ENCODE measurements at places on chromosomes 2 and 18.

DNA sequence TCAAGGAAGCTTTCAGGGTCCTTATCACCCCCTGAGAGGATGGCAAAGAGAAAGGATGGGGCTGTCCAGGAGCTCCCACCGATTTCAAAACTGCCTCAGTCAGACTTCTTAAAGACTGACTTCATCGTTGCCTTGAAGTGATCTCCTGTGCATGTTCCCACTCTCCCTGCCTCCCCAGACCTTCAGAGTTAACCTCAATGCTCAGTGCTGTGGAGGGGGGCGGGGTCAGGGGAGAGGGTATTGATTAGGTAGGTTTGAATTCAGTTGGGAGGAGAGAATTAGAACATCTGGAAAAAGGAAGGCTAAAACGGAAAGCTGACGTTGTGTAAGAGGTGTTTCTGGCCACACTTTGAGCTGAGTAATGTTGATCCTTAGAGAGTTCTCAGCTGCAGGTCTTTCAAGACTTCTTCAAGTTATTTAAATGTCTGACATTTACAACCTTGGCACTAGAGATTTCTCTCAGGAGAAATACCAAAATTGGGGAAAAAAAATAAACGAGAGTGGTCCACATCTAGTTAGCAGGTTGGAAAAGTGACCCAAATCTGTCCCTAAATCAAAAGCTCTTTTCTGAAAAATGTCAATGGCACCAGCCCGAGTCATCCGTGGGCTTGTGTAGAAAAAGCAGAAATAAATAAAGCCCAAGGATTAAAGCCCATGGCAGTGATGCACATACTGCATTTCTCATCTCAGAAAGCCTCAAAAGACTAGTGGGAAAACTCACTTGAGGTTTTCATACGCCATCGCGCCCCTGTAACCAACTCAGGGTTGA, 134.7 kb upstream of the EPAS1 start:
- no peak for DNase-seq

DNA sequence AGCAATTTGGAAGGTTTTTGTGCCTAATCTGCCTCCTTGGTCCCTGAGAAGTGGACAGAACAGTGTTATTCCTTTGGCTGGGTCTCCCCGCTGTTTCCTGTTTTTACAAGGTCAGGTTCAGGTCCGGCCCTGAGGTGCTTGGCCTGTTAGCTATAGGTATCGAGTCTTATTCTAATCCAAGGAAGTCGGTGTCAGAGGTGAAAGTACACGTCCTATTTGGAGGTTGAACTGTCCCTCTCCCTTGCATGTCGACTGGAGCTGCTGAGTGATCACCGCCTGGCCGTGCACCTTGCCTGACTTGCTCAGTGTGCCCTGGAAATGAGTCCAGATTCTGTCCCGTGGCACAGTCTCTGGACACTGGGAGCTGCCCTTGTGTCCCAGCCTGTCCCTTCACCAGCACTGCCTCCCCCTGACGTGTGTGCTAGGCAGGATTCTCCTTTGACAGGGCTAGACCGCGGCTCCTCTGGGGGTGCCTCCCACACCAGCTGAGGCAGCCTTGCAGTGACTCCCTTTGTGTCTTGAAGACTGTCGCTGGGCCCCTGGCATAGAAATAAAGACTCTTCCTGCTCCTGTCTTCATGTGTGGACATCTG, 65.7 kb upstream of the RBM44 start:
- DNase-seq = no peak

DNA sequence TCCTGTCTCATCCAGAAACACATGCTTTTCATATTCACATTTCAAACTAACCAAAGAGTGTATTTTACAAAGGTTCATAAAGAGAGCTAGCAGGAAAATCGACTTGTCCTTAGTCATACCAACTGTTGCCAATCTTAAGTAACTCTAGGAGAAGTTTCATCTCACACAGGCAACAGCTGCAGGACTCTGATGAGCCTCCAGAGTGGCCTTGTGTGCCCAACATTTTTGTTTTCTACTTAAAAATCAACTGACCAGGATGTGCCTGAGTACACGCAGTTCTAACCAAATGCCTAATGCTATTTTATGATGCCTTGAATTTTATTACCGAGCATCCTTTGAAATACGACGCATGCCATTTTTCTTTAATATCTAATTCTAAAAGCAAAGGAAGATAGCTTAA, 595.9 kb upstream of the LRRTM4 start:
- DNase-seq = no peak

- DNase-seq = no peak
Observed at GRCh38 chr18:79962311-79962710, 2.1 kb upstream of the HSBP1L1 start.

- no peak for DNase-seq
Observed at GRCh38 chr2:118698564-118698963, 148.9 kb downstream of the EN1 start.

DNA sequence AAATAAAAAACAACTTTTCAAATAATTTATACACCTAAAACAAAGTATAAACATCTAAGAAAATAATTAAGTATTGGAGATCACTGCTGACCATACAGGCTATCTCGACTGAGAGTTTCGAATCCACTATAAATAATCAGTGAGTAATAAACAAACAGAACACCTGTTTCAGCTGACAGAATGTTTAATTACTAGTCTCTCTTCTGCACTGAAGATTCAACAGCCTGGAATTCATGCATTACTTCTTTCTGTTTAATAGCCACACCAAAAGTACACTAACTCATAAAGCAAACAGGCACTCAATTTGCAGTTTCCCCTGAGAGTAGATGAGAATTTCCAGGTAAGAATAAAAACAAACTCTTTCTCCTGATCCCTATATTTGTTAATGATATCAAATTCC, 138.5 kb downstream of the RBMS1 start:
- no peak for DNase-seq

DNA sequence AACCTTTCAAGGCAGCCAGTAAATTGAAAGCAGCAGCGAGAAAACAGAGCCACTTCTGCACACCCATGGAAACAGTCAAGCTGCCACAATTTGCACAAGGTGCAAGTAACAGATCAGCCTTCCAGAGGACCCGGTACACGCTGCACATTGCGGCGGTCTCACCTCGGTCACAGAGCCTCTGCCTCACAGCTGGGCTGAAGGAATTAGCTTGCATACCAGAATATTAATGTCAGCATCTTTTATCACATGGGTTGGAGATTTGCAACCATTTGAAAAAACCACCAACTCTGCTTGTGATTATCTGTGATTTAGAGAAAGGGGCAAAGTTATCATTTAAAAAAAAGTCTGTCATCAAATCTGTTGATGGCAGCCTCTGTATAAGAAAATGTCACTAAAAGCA, 330.5 kb upstream of the TCF4 start:
- DNase-seq = no peak

- no peak for DNase-seq
Observed at GRCh38 chr18:24460388-24460787, at the start of gene HRH4. Gene HRH4 (plus strand): TSS chr18:24460637. CDS start chr18:24460729, 92 bp downstream.

GRCh38 chr18:8791171-8791651, 85.9 kb downstream of the MTCL1 start:
- DNase-seq = no peak

GRCh38 chr18:23245461-23245860, 110.2 kb downstream of the CABLES1 start:
- DNase-seq = no peak

DNA sequence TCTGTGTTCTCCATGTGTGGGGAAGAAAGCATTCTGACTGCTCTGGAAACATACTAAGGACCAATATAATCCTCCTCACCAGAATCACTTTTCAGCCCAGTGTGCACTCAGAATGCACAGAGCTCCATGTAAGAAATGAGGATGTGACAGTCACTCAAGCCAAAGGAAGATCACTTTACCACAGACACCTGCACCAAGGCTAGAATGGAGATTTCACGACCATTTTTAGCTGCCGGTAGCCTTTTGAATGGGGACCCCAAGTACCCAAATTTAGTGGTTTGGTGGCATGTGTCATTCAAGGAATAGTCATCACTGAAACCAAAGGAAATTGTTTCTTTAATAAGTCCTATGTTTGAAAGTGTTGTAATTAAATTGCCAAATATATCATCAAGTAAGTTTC, 613.2 kb upstream of the ACVR2A start:
- DNase-seq = no peak

DNA sequence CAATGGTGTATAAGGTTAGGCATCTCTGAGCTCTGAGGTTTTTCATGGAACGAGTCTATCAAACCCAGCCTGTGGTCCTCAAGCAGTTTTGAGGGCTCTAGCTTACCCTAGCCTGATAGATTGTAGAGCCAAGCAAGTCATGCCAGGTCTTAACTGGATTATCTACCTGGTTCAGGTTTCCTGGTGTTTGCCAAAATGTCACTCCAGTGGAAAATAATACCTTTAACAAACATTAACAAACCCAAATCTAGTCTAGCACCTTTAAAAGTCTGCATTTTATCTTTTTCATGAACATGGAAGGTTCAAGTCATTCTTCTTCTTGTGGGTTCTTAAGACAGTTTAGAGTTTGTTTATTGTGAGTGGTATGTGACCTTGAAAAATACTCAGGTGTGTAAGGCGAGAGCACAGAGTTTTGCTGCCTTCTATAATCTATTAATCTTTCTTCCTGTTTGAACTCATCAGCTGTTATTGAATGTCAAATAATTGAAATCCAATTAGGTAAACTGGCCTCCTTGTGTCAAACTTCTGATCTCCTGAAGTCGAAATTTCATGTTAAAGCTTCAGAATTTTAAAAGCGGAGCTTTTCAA, 13.4 kb upstream of the ADGRF3 start:
- DNase-seq = no peak

GRCh38 chr2:27223416-27223815, 6.2 kb downstream of the CAD start:
- DNase-seq = no peak

DNA sequence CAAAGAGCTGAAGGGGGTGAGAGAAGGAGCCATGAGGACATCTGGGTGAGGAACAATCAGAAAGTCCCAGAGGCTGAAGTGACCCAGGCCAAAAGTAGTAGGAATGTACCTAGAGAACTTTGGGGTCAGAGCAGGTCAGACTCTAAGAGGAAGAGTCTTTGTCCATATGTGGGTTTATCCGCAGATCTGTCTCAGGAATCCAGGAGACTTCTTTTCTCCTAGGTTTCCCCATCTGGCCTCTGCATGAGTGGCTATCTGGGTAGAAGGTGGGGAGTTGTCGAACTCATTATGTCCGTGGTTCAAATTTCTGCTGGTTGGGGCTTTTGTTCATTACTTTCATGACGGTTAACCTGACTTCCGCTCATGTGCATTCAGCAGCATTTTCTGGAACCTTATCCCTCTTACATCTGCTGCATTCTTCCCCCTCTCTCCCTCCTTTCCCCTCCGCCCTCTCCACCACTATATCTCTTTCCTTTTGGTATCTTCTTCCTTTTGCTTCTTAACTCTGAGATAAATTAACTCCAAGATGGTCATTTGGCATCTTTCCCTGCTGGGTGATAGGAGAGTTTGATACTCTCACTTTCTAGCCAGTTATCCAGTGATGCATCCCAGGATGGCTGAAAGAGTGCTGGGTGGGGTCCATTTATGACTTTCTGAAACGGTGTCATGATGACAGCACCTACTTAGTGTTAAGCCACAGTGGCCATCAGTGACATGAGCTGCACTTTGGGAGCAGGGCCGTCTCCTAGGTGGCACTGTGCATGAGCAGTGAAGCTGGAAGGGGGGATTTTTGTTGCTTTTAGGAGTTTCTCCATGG, 2.1 kb downstream of the LIPG start:
- DNase-seq = no peak

GRCh38 chr2:143758629-143759330, 629.6 kb downstream of the ARHGAP15 start:
- no peak for DNase-seq

GRCh38 chr2:197201874-197202273, 108.7 kb downstream of the ANKRD44 start:
- no peak for DNase-seq

DNA sequence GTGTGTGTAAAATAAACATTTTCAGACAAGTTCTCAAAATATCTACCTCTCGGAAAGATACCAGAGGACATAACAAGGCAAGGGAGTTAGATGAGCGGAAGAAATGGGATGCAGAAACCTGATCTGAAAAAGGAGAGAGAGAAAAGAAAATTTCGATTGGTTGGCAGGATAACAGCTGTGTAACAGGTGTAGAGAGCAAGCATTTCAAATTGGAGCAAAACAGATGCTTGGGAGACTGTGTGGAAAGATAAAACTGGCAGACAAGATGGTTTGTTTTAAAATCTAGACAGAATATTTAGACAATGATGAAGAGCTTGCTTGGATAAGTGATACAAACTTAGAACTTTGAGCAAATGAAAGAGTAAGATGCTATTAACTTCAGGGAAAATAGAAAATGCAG, 20.2 kb downstream of the CHST9 start:
- no peak for DNase-seq

DNA sequence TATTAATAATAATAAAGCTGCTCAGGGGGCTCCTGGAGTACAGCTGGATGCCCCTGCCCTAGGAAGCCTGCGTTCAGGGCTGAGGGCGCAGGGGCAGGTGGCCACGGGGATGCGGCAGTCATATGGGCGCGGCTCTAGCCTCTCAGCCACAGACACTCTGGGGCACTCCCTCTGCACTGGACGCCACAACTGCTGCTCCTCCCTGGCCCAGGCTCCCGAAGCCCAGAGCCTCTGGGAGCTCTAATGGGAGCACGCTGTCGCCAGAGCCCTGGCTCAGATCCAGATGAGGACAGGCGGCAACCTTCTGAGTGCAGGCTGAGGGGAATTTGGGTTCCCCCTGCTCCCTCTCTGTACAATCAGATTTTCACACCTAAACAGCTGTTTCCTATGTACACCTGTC, 93.6 kb downstream of the MTCL1 start:
- no peak for DNase-seq

DNA sequence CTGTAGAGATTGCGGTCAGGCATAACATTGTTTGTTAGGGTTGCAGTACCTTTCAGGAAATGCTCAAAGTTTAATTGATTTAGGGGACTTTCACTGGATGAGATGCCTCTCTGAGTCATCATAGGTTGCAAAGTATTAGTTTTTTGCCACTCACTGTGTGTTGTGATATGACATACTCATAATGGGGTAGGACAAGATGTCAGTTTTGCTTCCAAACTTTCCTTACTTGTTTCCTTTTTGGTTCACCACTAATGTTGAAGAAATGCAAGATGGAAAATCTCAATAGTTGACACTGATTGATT, 35.0 kb upstream of the PTH2R start:
- DNase-seq = no peak

DNA sequence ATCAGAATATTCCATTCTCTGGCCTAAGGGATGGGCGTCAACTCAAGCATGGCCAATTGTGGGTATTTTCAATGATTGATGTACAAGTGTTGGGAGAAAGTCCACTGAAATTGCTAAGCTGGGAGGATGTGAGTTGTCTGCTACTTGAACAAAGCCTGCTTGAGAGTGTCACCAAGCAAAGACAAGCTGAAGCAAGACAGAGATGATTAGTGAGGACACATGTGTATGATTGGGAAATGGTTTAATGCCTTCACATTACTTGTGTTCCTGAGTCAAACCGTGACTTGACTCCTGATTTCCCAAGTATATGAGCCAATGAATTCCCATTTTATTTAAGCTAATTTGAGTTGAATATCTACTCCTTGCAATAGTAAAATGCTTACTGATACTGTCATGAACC, 23.7 kb upstream of the NRP2 start:
- DNase-seq = no peak
